ENCODE measurements at places on chromosomes 3 and 15.

DNA sequence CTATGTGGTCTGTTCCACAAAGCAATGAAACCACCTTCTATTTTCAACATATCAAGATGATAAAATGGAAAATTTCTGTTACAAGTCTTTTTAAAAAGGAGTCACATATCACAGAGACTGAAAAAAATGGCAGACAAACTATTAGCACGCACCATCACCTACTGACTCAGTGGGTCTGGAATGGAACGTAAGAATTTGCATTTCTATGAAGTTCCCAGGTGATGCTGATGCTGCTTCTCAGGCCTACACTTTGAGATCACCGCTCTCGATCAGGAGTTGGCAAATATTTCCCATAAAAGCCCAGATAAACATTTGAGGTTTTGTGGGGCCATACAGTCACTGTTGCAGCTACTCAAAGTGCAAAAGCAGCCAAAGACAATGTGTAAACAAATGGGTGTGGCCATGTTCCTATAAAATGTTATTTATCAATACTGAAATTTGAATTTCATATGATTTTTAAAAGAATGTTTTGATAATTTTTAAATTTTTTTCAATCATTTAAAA lies 142.9 kb downstream of the ADAM10 start:
- DNase-seq: no peak

GRCh38 chr3:50256978-50257890 lies 11.7 kb upstream of the SEMA3B start:
- no peak for DNase-seq

- DNase-seq: no peak
Observed at GRCh38 chr3:127174284-127174683, 18.6 kb upstream of the PRR23E start.

GRCh38 chr15:89794627-89795241 lies 18.6 kb downstream of the MESP2 start:
- peak; percentile 13 for DNase-seq

DNA sequence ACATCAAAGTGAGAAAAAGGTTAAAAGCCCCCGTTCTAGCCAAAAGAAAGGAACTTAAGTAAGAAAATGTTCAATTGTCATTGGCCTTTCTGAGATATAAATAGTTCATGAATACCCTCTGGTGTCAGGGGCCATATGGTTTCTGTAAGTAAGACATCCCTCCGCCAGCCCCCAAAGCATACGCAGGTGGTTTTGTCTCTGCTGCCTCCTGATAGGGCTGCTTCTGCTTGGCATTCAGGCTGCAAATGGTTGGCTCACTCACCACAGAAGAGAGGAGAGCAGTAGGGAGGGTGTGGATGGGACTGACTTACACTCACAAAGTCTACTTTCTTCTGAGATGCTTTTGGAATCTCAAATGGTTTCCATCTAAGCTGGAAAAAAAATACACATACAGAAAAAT lies 29.8 kb downstream of the HGD start:
- DNase-seq: no peak

DNA sequence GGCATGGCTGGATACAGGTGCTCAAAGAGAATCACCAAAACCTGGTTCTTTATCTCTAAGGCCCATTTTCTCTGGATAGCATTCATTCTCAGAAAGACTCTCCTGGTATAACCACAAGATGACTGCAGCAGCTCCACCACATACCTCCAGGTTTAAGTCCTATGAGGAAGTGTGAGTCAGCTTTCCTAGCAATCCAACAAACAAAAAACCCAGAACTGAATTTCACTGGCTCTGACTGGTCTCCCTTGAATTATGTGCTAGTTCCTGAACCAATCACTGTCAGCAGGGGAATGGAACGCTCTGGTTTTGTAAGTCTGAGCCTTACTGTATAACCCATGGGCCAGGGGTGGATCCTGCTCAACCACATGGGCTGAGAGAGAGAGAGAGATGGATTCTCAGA lies 27.2 kb downstream of the MRPL46 start:
- no peak for DNase-seq

- DNase-seq: no peak
Observed at GRCh38 chr15:58398071-58398470, 33.7 kb upstream of the LIPC start.
